Activated CD4-positive, alpha-beta memory T cell treated with anti-CD3 and anti-CD28 coated beads, Interleukin-2, amount 10 ng/mL, durations not matched to agents 7 days and 5 days (primary cell): ENCODE measurements at places on chromosomes 3 and 15. TPM values are rescaled to one million over a fixed set of nuclear protein-coding genes. Genes with fewer than 3 reads are reported as not detected.

- H3K36me3 ChIP-seq = no peaks in the 10 kb centered on the region
- H3K4me3 ChIP-seq = no peak overlapping the region
- H3K4me1 ChIP-seq = no peaks in the 10 kb centered on the region
- no peak overlapping the region for H3K27ac ChIP-seq
These were observed 448.7 kb downstream of the TAFA4 start for GRCh38 chr3:68483601-68484000.

GRCh38 chr3:160384639-160385318 is 14.2 kb downstream of the IFT80 start:
- H3K27me3 ChIP-seq = no peaks in the 10 kb centered on the region
- H3K27ac ChIP-seq = no peak overlapping the region
- peaks cover 18% of the 10 kb centered on the region for H3K36me3 ChIP-seq

Gene MYZAP
- 0.18 TPM for total RNA-seq

- H3K27ac ChIP-seq = no peak overlapping the region
- peaks cover 9% of the 10 kb centered on the region for H3K27me3 ChIP-seq
- H3K36me3 ChIP-seq = no peaks in the 10 kb centered on the region
- no peak for DNase-seq
- no peaks in the 10 kb centered on the region for H3K4me1 ChIP-seq
These were observed 63.2 kb downstream of the ASB7 start for GRCh38 chr15:100665570-100665969.

- no peaks in the 10 kb centered on the region for H3K4me1 ChIP-seq
- DNase-seq = no peak
- H3K4me3 ChIP-seq = no peak overlapping the region
- no peaks in the 10 kb centered on the region for H3K36me3 ChIP-seq
- no peaks in the 10 kb centered on the region for H3K27me3 ChIP-seq
These were observed 238.2 kb downstream of the GREM1 start for GRCh38 chr15:32956006-32956405.

DNA sequence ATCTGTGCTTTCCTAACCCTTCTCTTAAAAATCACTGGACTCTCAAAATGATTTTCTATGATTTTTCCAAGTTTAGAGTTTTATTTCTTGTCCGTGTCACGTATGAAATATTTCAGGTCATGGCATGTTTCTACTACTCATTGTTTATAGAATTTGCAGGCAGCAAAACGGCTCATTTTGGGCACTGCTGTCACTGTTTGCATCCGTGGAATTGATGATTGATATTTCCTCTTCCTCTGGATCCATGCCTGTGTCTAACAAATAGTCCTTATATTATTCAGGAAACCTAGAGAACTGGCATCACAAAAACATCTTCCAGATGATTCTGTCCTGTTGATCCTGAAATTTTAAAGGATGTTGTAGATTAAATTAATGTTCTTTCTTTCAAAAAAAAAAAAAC is 47.6 kb downstream of the LARS2 start:
- no peak overlapping the region for H3K27ac ChIP-seq
- DNase-seq = no peak
- no peak overlapping the region for H3K4me3 ChIP-seq
- no peaks in the 10 kb centered on the region for H3K27me3 ChIP-seq
- peaks cover 10% of the 10 kb centered on the region for H3K36me3 ChIP-seq
- H3K4me1 ChIP-seq = no peaks in the 10 kb centered on the region

Gene STT3B
- 199 TPM for total RNA-seq

GRCh38 chr3:30681649-30682211 is 75.3 kb downstream of the TGFBR2 start:
- H3K36me3 ChIP-seq = peaks cover 92% of the 10 kb centered on the region
- peaks cover 78% of the 10 kb centered on the region for H3K4me1 ChIP-seq
- H3K27me3 ChIP-seq = no peaks in the 10 kb centered on the region
- no peak for DNase-seq
- H3K4me3 ChIP-seq = no peak overlapping the region

DNA sequence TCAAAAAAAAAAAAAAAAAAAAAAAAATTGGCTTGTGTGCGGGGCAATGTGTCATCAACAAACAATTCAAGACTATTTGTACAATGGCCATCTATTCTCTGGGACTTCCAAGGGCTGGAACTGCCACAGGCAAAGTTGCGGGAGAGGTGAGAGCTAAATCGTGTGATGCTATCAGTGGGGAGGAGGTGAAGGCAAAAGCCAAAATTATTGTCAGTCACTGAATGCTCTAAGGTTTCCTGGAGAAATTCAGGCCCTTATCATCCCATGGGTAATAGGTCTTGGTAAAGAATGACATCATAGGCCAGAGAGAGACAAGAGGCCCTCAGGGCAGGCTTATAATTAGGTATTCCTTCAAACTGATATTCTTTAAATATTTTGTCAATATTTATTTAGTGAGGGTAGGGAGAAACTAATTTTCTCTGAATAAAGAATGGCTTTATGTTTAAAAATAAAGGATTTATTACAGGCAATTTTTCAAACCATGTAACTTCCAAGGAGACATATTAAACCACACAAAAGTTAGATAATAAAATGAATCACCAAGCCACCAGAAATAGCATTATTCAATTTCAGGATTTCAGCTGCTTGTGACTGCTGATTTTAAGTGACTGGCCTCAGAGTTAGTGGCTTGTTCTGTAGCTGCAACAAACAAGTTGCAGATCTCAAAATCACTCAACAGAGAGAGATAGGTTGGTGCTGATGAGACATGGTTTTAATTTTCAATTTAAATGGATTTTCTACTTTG is 226.3 kb upstream of the MRPL3 start:
- H3K27ac ChIP-seq = no peak overlapping the region
- no peak overlapping the region for H3K4me3 ChIP-seq
- H3K4me1 ChIP-seq = peaks cover 2% of the 10 kb centered on the region
- H3K27me3 ChIP-seq = peaks cover 2% of the 10 kb centered on the region

DNA sequence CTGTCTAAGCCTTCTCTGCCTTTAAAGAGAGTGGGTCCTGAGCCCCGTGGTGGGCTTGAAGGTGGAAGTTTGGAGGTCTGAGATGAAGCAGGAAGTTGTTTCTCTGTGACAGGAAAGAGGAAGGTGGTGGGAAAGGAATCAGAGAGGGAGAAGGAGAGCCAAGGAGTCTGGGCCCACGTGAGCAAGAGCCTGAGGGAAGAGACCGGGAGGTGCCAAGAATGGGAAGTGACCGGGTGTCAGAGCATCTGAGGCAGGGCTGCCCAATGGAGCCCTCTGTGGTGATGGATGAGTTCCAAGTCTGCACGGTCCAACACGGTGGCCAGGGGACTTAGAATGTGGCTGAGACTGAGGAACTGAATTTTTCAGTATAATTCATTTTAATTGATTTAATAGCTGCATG is 24.6 kb downstream of the ALDH1L1 start:
- no peaks in the 10 kb centered on the region for H3K36me3 ChIP-seq
- no peaks in the 10 kb centered on the region for H3K4me1 ChIP-seq
- DNase-seq = no peak
- no peaks in the 10 kb centered on the region for H3K27me3 ChIP-seq
- no peak overlapping the region for H3K4me3 ChIP-seq
- H3K27ac ChIP-seq = no peak overlapping the region

DNA sequence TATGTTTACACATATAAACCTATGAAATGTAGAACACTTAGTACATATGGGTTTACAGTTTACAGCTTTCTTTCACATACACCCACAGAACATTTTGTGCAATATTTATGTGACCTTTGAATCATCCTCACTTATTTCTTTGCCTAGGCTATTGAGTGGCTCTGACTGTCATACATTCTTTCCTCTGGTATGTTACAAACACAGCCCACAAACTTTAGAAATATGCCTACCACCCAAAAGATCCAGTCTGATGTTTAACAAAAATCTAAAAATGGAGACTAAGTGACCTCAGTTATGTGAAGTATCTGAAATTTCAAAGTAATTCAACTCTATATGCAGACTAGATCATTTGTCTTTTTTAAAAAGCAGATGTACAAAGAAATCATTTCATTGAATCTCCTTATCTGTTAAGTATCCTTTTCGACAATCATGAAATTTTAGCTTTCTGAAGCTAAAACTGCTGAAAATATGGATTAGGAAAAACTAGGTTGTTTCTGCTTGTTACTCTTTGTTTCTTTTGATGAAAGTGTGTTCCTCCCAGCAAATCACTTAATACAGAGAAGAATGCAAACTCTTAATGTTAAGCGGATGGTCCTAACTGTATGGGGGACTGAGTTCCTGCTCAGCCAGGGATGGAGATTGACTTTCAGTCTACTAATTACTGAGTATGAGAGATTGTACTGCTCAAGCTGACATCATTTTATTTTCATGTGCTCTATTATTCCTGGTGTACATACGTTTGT is 27.7 kb downstream of the CCDC54 start:
- H3K36me3 ChIP-seq = peaks cover 4% of the 10 kb centered on the region
- H3K4me3 ChIP-seq = no peak overlapping the region
- H3K27ac ChIP-seq = no peak overlapping the region
- H3K27me3 ChIP-seq = peaks cover 6% of the 10 kb centered on the region

- no peaks in the 10 kb centered on the region for H3K27me3 ChIP-seq
- DNase-seq = no peak
- H3K36me3 ChIP-seq = no peaks in the 10 kb centered on the region
These were observed 190.8 kb downstream of the VGLL3 start for GRCh38 chr3:86800116-86800515.

Gene DPPA4
- not detected for total RNA-seq

Gene DISP2
- total RNA-seq = 0.03 TPM

Gene RAB43
- 46.3 TPM for total RNA-seq

Gene TTC23
- total RNA-seq = 2.1 TPM

Gene SMAD6
- total RNA-seq = 0.58 TPM

GRCh38 chr3:36558961-36559360 is 178.7 kb downstream of the STAC start:
- no peak overlapping the region for H3K27ac ChIP-seq
- H3K4me1 ChIP-seq = no peaks in the 10 kb centered on the region

Gene ZNF80
- total RNA-seq = 0.28 TPM

DNA sequence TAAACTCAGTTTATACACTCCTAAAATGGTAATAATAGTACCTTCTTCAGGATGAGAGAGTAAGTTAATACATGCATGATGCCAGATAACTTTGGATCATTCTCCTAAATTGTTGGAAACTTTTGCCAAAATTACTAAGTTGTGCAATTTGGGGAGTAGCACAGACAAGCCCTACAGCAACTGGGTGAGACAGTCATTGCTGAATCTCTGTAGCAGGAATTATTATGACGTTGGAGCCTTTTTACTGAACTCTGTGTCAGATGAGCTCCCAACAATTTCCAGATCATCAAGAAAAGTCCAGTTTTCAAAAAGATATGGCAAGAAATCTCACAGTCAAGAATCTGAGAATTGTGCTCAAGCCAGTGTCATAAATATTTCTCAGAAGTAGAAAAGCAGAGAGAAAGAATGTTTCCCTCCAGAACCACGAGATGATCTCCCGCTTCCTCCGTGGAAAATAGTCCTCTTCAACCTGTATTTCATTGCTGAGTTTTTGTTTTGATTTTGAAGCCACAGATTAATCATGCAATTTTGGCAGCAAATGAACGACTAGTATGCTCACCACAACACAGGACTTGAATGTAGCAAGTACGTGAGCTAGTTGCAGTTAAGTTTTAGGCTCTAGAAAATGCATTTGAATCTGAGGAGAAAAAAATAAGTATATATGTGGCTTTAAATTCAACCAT is 485.4 kb downstream of the CNTN6 start:
- H3K27me3 ChIP-seq = no peaks in the 10 kb centered on the region
- no peak for DNase-seq
- H3K36me3 ChIP-seq = no peaks in the 10 kb centered on the region
- H3K4me1 ChIP-seq = no peaks in the 10 kb centered on the region
- H3K27ac ChIP-seq = no peak overlapping the region
- no peak overlapping the region for H3K4me3 ChIP-seq

DNA sequence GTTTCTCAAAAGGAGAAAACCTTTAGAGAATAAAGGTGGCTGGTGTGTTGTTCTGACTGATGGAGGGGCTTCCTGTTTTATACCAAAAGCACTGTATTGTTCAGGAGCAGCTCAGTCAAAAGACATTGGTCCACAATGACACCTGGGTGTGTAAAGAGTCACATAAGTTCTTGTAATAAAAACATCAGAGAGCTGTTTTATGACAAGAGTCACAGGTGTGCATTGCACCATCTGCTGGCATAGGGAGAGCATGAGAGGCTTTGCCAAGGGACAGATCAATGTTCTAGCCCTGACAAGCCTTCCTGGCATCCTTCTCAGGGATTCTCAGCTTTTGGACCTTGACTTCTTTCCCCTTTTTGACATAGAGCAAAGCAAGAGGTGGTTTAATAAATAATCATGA is 20.4 kb downstream of the ARPP21 start:
- no peaks in the 10 kb centered on the region for H3K4me1 ChIP-seq
- H3K27ac ChIP-seq = no peak overlapping the region
- no peaks in the 10 kb centered on the region for H3K36me3 ChIP-seq
- no peak for DNase-seq
- no peak overlapping the region for H3K4me3 ChIP-seq

Gene FLNB
- total RNA-seq = 37.9 TPM

DNA sequence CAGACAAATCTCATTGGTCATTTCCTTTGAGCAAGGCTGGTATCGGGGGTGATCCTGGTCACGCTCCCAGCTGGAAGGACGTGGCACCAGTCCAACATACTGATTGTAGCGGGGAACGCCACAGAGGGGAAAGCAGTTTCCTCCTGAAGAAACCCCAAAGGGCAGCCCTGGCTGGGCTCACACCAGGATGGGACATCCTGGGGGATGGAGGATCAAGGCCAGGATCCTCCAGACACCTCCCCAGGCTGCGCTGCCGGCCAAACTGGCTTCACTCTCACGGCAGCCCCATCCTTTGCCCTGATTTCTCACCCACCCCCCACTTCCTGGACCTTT is 36.6 kb downstream of the MUC20 start:
- no peak for DNase-seq
- peaks cover 16% of the 10 kb centered on the region for H3K4me1 ChIP-seq
- H3K36me3 ChIP-seq = no peaks in the 10 kb centered on the region
- H3K4me3 ChIP-seq = no peak overlapping the region
- H3K27ac ChIP-seq = no peak overlapping the region

Gene KLF15
- total RNA-seq = not detected

Gene SI
- total RNA-seq = not detected

GRCh38 chr15:42798802-42799201 is 61.9 kb upstream of the CDAN1 start:
- H3K27me3 ChIP-seq = no peaks in the 10 kb centered on the region
- DNase-seq = no peak
- H3K4me1 ChIP-seq = peaks cover 16% of the 10 kb centered on the region
- H3K27ac ChIP-seq = no peak overlapping the region
- peaks cover 5% of the 10 kb centered on the region for H3K36me3 ChIP-seq

Gene RUBCN
- total RNA-seq = 46.8 TPM

- no peak overlapping the region for H3K4me3 ChIP-seq
- no peaks in the 10 kb centered on the region for H3K4me1 ChIP-seq
These were observed 134.8 kb downstream of the ASB7 start for GRCh38 chr15:100737214-100737613.

- H3K4me1 ChIP-seq = peaks cover 36% of the 10 kb centered on the region
- H3K27me3 ChIP-seq = no peaks in the 10 kb centered on the region
- H3K36me3 ChIP-seq = peaks cover 79% of the 10 kb centered on the region
- DNase-seq = no peak
- H3K27ac ChIP-seq = peak overlapping the region; percentile 73
These were observed 11.4 kb downstream of the CLK3 start for GRCh38 chr15:74626752-74627692.

DNA sequence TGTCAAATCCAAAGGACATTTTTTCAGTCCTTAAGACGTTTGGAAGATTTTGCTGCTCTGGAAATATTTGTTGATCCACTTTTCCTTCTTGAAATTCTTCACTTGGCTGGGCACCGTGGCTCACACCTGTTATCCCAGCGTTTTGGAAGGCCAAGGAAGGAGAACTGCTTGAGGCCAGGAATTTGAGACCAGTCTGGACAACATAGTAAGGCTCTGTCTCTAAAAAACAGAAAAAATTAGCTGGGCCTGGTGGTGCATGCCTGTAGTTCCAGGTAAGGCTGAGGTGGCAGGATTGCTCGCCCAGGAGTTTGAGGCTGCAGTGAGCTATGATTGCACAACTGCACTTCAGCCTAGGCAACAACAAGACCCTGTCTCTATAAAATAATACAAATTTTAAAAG is 173.9 kb upstream of the MITF start:
- H3K4me3 ChIP-seq = no peak overlapping the region
- DNase-seq = no peak
- H3K27me3 ChIP-seq = no peaks in the 10 kb centered on the region
- H3K4me1 ChIP-seq = no peaks in the 10 kb centered on the region
